ENCODE measurements at places on chromosomes 4 and X. TPM values are rescaled to one million over a fixed set of nuclear protein-coding genes. Genes with fewer than 3 reads are reported as not detected.

The CCDC120 gene
- 29.3 TPM for total RNA-seq

GRCh38 chrX:15269618-15270521 lies at the start of gene ASB9:
Gene ASB9 (minus strand): TSS chrX:15270083. CDS start chrX:15269874, 209 bp downstream.
- peaks cover 3% of the 10 kb centered on the region for H3K4me1 ChIP-seq
- no peak for DNase-seq
- no peaks in the 10 kb centered on the region for H3K27me3 ChIP-seq
- peak within 1 kb of the TSS; percentile 63 for H3K27ac ChIP-seq
- peak within 1 kb of the TSS; percentile 45 for H3K4me3 ChIP-seq

- no peaks in the 10 kb centered on the region for H3K36me3 ChIP-seq
- peaks cover 7% of the 10 kb centered on the region for H3K4me1 ChIP-seq
- no peak for DNase-seq
- H3K27me3 ChIP-seq, result no peaks in the 10 kb centered on the region
These were observed 737.8 kb upstream of the FRG1 start for GRCh38 chr4:189202869-189203271.

DNA sequence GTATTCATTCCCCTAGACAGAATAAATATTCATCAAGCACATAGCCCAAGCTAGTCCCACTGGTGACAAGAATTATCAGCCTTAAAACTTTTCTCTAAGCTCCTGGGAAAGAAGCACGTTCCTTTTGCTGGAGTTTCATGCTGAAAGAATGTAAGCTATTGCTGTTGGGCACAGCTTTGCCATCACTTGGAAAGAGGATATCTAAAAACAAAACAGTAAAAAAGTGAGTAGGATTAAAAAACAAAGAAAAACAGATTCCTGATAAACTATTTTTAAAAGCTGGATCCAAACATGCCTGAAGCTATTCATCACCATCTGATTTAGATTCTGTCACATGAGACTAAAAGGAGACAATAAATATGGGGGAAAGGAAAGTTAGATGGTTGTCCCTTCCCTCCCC lies 176.8 kb downstream of the SCFD2 start:
- peaks cover 48% of the 10 kb centered on the region for H3K4me1 ChIP-seq
- H3K27ac ChIP-seq, result no peak overlapping the region
- no peaks in the 10 kb centered on the region for H3K36me3 ChIP-seq
- DNase-seq, result no peak

DNA sequence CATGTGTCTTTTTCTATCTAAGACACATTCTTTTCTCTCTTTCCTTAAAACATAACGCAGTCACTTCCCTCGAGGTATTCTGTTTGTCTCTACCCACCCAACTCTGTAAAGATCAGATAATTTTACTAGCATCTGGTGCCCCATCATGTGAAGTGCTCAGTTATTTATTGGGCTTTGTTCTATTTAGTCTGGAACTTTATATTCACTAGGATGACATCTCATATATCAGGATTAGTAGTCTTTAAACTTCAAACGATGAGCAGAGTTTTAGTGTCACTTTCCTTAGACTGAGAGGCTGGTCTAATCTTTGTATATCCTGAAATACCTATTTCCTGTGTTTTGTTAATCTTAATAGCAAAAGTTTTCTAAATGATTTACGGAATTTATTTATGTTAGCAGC lies 445.5 kb upstream of the NDST3 start:
- no peak for DNase-seq
- no peak overlapping the region for H3K27ac ChIP-seq
- H3K36me3 ChIP-seq, result no peaks in the 10 kb centered on the region
- H3K27me3 ChIP-seq, result no peaks in the 10 kb centered on the region

DNA sequence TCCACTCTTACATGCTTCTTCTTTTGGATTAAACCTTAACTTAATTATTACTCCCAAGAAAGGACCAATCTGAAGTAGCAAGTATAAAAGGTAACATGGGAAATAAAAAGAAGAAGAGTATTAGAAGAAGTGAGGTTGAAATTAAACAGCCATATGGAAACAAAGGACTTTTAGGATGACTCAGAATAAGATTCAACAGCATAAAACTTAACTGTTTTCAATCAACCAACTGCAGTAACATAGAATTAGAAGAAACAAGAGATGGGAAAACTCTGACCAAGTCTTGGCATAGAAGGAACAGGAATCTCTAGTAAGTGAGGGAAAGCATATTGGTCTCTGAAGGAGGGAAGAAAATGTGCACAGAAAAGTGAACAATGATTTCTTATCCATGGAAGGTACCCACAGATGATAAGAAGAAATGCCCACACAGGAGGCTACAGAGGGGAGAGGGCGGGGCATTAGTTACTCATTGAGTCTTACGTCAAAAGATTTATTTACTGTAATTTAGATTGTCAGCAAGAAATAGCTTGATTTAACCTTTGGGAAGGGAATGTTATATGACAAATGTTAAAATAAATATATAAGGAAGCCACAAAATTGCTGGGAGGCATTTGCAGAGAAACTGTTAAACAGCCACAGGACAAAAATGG lies 177.3 kb downstream of the BANK1 start:
- no peaks in the 10 kb centered on the region for H3K27me3 ChIP-seq
- DNase-seq, result no peak

The TCEAL6 gene
- total RNA-seq, result not detected
